ENCODE measurements at places on chromosomes 12 and 14.

DNA sequence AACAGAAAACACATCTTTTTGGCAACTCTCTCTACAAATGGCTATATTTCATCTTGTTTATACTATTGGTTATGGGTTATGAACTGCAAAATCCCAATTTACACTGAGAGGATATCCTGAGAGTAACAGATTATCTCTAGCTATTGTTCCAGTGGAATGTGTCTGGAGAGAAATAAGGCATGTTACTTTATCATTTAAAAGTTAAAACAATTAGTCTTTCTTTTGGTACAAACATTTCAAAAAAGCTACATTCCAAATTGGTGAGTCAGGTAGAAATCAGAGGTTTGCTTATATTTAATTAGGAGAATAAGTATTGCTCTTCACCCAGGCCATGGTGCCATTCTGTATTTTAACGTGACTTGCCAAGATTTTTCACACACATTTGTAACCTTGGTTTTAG, 411.6 kb downstream of the CCER1 start:
- no peak for DNase-seq

DNA sequence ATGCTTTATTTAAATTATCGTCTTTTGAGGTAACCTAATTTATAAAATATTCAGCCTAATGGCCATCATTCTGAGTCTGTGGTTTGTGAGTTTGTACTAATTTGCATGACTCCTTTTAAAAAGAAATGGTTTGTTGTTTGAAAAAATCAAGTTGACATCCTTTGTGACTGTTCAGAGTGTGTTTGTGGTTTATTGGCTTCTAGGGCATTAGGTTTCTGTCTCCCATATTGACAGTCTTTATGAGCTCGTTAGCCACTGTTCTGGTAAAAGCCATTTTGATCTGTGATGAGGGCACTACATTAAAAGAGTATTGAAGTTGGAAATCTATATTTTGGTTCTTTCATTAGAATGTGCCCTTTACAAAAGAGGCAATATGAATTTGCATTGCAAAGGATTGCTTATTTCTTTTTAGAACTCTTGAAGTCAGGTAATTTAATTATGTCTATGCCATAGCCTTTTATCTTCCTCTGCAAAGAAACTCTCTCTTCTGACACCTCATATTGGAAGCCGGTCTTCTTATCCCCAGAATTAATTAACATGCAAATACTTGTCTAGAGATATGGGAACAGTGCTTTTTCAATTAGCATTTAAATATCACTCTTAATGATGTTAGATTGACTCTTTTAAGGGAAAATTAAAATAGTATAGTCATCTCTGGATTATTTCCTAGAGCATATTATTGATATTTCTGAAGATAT, 95.0 kb downstream of the CRADD start:
- no peak for DNase-seq

GRCh38 chr12:127192391-127192790, 1074.6 kb upstream of the TMEM132C start:
- no peak for DNase-seq

- no peak for DNase-seq
Observed at GRCh38 chr14:54503486-54503885, 6.2 kb upstream of the CGRRF1 start.

- no peak for DNase-seq
Observed at GRCh38 chr14:20332431-20332787, 670 bp downstream of the CCNB1IP1 start.

DNA sequence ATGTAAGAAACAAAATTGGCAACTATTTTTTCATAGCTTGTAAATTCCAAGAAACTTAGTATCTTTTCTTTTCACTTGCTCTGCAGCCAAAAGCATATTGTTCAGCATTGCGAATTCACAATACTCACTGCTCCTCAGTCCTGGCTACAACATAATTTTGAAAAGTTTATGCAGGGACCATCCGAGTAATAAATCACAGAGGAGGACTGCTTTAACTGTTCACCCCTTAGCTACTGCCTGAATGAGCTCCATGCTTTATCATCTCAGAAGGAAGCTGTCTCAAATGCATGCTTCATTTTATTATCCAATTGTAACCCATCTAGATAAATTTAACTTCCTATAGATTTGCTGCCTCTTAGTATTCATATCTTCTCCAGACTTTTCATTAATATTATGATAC, 827.8 kb downstream of the DIO2 start:
- DNase-seq = no peak

- DNase-seq = no peak
Observed at GRCh38 chr12:81252228-81252627, 174.3 kb downstream of the ACSS3 start.

- no peak for DNase-seq
Observed at GRCh38 chr12:58901664-58902063, 18.6 kb downstream of the LRIG3 start.

DNA sequence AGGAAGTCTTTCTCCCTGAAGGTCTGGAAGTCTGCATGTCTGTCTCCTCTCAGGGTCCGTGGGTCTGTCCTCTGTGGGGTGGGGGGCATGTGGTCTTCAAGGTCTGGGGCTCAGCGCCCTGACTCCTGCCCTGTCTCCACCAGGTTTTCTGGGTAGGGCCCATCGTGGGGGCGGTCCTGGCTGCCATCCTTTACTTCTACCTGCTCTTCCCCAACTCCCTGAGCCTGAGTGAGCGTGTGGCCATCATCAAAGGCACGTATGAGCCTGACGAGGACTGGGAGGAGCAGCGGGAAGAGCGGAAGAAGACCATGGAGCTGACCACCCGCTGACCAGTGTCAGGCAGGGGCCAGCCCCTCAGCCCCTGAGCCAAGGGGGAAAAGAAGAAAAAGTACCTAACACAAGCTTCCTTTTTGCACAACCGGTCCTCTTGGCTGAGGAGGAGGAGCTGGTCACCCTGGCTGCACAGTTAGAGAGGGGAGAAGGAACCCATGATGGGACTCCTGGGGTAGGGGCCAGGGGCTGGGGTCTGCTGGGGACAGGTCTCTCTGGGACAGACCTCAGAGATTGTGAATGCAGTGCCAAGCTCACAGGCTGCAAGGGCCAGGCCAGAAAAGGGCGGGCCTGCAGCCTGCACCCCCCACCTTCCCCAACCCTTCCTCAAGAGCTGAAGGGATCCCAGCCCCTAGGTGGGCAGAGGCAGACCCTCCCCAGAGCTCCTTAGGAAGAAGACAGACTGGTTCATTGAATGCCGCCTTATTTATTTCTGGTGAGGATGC, 3.4 kb downstream of the AQP5 start:
- DNase-seq = no peak

DNA sequence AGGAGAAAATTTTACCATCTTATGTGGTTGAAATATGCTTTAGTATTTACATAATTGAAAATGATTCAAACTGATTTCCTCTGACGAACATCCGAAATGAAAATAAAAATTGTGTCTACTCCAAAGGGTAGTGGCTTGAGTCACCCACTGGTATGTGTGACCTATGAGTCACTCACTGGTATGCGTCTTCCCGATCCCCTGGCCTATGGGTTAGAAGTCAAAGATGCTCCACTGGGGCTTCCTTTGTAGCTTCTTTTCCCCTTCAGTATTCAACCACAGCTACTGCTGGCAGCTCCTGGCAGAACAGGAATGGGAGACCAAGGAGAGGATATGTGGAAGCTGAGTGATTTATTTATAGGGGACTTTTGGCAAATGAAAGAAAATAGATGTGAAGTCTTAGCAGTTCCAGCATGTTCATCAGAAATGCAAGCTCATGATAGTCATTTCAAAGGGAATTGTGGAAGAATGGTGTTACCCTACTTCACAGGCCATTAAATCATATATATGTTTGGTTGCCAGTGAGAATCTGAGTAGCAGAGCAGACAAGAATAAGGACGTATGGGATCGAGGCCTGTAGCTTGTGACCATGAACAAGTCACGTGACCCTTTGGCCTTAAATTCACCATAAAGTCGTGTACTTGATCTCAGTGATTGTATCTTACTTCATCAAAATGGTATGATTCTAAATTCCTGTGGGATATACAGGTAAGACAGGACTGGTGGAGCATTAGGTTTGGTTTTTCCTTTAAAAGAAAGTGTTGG, 108.3 kb downstream of the CRADD start:
- DNase-seq = no peak

DNA sequence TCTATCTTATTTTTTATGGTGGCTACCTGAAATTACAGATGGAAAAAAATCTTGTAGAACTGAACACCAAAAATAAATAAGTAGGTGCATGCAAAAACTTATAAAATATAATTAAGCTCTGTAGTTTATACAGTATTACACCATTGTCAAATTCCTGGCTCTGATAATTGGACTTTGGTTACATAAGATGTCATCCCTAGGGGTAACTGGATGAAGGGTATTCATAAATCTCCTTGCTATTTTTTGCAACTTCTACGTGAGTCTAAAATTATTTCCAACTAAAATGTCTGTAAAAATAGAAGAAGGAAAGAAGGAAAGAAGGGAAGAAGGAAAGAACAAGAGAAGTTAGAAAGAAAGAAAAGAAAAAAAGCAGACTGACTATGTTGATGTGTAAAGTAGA, 716.6 kb downstream of the BCL11B start:
- no peak for DNase-seq

DNA sequence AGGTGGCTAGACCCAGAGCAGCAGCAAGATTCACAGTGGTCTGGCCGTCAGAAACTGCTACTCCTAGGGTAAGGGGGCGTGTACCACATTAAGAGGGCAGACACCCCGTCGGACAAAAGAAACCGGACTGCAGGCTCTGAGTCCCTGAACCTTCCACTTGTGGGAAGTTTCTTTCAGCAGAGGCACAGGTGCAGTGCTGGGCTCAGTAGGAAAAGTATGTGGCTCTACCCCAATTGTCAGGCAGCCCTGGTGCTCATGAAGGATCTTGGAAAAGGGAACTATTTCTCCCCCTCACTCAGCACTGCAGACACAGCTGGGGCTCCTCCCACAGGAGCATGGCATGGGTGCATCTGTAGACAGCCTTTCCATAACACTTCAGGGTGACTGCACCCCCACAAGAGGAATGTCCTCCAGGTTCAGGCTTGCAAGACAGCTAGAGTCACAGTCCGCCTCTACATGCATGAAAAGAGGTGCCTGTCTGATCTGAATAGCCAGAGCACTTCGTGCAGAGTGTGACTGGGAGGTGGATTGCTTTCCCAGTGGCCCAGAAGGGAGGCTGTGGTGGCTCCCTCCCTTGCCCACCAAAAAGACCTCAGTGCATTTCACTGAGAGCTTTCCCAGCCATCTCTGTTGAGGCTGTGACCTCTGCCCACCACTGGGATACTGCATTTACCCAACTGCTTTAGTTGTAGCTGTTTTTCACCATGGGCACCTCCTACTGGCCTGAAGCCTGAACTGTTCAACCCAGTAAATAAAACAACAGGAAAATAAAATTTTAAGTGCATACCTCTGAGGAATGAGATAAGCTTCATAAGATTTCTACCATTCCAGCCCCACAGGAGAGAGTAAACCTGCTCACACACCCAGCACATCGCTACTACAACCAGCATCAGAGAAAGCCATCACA, 14.2 kb downstream of the CEP128 start:
- DNase-seq = no peak

GRCh38 chr14:51609251-51609954, 42.3 kb upstream of the FRMD6 start:
- DNase-seq = no peak

GRCh38 chr12:132186208-132186856, 42.1 kb downstream of the NOC4L start:
- DNase-seq = no peak

DNA sequence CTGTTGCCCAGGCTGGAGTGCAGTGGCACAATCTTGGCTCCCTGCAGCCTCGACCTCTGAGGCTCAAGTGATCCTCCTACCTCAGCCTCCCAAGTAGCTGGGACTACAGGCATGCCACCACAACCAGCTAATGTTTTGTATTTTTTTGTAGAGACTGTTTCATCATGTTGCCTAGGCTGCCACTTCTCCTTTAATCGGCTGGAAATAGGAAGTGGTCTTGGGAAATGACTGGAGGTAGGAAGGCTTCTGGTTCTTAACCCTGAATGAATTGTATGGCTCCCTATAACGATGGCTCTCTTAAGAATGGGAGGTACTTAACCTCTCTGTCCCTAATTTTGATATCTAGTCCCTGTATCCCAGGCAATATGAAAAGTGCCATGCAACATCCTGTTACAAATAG, 113.9 kb upstream of the USP15 start:
- no peak for DNase-seq

- DNase-seq = no peak
Observed at GRCh38 chr14:44830371-44830770, 131.4 kb downstream of the KLHL28 start.

DNA sequence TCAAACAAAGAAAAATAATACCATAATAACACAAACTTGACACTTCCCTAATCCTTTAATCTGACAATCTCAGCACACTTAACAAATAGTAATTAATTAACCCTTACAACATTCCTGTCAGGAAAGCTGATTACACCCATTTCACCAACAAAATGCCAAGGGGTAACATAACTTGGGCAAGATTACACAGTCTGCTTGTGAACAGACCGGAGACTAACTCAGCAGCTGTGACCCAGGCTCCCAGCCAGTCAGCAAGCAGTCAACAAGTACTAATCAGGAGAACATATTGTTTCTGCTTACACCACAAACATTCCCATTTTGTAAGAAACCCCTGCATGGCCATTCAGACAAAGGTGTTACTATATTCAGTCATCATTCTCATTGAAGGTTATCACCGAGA, 592.5 kb upstream of the FLRT2 start:
- no peak for DNase-seq

GRCh38 chr14:61184112-61184511, 97.0 kb downstream of the TMEM30B start:
- no peak for DNase-seq

DNA sequence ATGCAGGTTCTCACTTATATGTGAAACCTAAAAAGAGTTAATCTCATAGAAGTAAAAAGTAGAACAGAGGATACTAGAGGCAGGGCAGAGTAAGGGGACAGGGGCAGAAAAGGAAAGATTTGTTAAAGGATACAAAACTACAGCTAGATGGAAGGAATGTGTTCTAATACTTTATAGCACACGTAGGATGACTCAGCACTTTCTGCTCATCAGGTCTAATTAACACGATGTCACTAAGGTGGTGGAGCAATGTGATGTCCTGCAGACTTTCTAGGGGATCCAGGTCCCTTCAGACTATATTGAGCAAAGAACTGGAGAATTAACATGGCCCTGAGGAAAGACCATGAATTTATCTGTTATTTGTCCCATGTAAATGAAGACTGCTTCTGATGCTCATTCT, 80.8 kb upstream of the CMKLR1 start:
- DNase-seq = no peak

Measured in stimulated activated naive CD4-positive, alpha-beta T cell (primary cell).